ENCODE measurements at places on chromosomes 1 and 21. TPM values are rescaled to one million over a fixed set of nuclear protein-coding genes. Genes with fewer than 3 reads are reported as not detected.

The LRRN2 gene
- not detected for total RNA-seq

GRCh38 chr1:41494351-41495209 lies 10.1 kb upstream of the EDN2 start:
- DNase-seq = no peak
- peaks cover 10% of the 10 kb centered on the region for H3K27me3 ChIP-seq

GRCh38 chr1:231353086-231353485 lies 15.0 kb downstream of the SPRTN start:
- no peak overlapping the region for H3K27ac ChIP-seq
- no peaks in the 10 kb centered on the region for H3K4me1 ChIP-seq
- H3K4me3 ChIP-seq = no peak overlapping the region

- H3K36me3 ChIP-seq = peaks cover 76% of the 10 kb centered on the region
- no peaks in the 10 kb centered on the region for H3K27me3 ChIP-seq
- no peak for DNase-seq
- H3K4me1 ChIP-seq = no peaks in the 10 kb centered on the region
- no peak overlapping the region for H3K4me3 ChIP-seq
- no peak overlapping the region for H3K27ac ChIP-seq
Observed at GRCh38 chr21:33278721-33279120, 12.6 kb downstream of the IL10RB start.

DNA sequence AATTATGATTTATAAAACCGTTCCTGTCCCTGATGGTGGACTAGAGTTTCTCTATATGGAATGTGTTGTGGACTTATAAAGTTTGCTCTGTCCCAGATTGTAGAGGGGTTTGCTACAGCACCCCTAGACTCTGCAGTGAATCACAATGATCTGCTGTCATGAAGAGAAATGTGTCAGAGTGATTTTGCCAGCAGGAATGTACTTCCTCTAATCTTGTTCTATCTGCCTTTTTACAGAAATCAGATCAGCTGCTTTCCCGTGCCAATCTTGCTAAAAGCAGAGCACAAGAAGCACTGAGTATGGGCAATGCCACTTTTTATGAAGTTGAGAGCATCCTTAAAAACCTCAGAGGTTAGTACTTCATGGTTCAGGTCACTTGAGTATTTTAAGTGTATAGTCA lies 52.0 kb downstream of the LAMC2 start:
- H3K4me3 ChIP-seq = no peak overlapping the region
- no peaks in the 10 kb centered on the region for H3K27me3 ChIP-seq
- no peak overlapping the region for H3K27ac ChIP-seq
- no peaks in the 10 kb centered on the region for H3K4me1 ChIP-seq
- no peaks in the 10 kb centered on the region for H3K36me3 ChIP-seq

DNA sequence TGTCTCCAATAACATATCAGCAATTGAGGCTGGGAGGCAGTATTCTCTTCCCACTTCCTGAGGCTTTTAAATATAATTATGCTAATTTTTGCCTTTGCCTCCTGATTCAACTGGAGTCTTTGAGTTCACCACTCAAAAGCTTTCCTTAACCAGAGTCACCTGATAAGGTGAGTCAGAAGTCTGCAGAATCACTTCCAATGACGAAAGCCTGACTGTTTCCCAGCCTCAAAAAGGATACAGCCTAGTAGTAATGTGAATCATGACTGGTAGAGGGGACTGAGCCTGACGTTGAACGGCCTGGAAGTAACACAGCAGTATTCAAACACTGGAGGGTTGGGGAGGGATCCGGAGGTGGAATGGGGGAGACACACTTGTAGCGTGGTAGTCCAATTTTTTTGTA lies 10.4 kb upstream of the MRPL9 start:
- no peak for DNase-seq
- H3K27ac ChIP-seq = no peak overlapping the region
- H3K27me3 ChIP-seq = no peaks in the 10 kb centered on the region
- H3K4me3 ChIP-seq = no peak overlapping the region

DNA sequence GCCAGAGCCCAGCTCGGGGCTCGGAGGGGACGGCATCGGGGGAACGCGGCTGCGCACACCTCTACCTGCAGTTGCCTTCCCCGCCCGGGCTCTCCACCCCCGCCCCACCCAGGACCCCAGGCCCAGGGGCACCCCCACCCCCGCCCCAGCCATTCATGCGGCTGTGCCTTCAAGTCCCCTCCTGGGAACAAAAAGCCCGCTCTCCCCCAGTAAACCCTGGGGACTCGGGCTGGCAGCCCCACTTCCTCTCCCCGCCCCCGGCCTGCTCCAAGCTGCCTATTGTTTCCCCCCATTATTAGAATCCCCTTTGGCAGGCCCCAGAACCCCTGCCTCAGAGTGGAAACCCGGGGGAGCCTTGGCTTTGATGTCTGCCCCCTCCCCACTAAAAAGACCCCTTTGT lies 18.0 kb downstream of the MEGF6 start:
- no peaks in the 10 kb centered on the region for H3K36me3 ChIP-seq
- no peak for DNase-seq
- H3K4me1 ChIP-seq = peaks cover 17% of the 10 kb centered on the region
- H3K27me3 ChIP-seq = no peaks in the 10 kb centered on the region

Data from CD4-positive, alpha-beta T cell (primary cell).